Esophagus squamous epithelium (tissue), 5 donors: ENCODE measurements at places on chromosomes 2 and 18.

GRCh38 chr2:88159955-88160415, 10.2 kb upstream of the THNSL2 start:
- DNase-seq, result no peak

DNA sequence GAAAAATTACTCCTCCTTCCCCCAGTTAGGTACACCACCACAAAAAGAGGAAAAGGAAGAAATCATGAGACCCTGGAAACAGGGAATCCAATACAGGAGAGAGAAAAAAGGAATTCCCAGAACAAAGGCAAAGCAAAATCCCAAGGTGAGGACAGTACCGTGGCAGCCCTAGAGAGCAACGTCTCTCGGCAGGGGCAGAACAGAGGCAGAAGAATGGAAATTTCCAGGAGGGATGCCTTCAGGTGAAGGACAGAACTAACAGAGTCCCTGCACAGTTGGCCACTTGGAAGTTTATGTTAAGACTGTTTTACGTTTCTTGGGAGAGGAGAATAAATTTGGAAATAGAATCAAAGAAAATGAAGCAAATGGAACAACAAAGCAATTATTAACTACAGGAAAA, 27.7 kb downstream of the GRB14 start:
- DNase-seq, result no peak

DNA sequence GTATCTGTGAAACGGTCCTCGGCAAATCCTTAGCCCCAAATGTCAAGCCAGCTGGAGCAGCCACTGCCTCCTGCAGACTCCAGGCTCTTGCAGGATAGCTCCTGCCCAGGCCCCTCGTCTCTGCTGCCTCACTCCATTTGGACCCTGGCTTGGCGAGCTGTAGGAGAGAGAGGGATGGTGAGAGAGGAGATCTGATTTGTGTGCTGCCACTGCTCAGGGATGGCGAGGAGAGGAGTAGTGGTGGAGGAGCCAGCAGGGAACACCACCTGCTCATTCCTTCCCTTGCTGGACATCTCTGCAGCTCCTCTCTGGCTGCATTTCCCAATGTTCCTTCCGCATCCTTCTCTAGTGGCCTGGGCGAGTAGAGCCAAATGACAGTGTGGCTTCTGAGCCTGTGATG, 109.1 kb upstream of the NCK2 start:
- DNase-seq, result no peak

GRCh38 chr18:49486134-49486533, 900 bp downstream of the C18orf32 start:
- DNase-seq, result no peak
